ENCODE measurements at places on chromosomes 5 and 9. TPM values are rescaled to one million over a fixed set of nuclear protein-coding genes. Genes with fewer than 3 reads are reported as not detected.
A peak's percentile ranks its signal among the peaks of the same experiment; 100 is the strongest.

- no peak for DNase-seq
- no peak overlapping the region for H3K27ac ChIP-seq
- no peaks in the 10 kb centered on the region for H3K36me3 ChIP-seq
- no peak overlapping the region for H3K4me3 ChIP-seq
- no peaks in the 10 kb centered on the region for H3K4me1 ChIP-seq
- no peaks in the 10 kb centered on the region for H3K27me3 ChIP-seq
Measured at GRCh38 chr9:82271106-82271561, 282.6 kb downstream of the SPATA31D1 start.

- no peak overlapping the region for H3K27ac ChIP-seq
- no peak overlapping the region for H3K4me3 ChIP-seq
- peaks cover 8% of the 10 kb centered on the region for H3K36me3 ChIP-seq
- peaks cover 11% of the 10 kb centered on the region for H3K27me3 ChIP-seq
Measured at GRCh38 chr5:97549496-97549895, 366.4 kb upstream of the RIOK2 start.

ORM1 gene
- total RNA-seq: not detected

GRCh38 chr9:114518599-114519022 lies 13.3 kb upstream of the WHRN start:
- DNase-seq: no peak
- no peak overlapping the region for H3K4me3 ChIP-seq
- H3K36me3 ChIP-seq: no peaks in the 10 kb centered on the region
- no peaks in the 10 kb centered on the region for H3K4me1 ChIP-seq
- peaks cover 4% of the 10 kb centered on the region for H3K27me3 ChIP-seq

DNA sequence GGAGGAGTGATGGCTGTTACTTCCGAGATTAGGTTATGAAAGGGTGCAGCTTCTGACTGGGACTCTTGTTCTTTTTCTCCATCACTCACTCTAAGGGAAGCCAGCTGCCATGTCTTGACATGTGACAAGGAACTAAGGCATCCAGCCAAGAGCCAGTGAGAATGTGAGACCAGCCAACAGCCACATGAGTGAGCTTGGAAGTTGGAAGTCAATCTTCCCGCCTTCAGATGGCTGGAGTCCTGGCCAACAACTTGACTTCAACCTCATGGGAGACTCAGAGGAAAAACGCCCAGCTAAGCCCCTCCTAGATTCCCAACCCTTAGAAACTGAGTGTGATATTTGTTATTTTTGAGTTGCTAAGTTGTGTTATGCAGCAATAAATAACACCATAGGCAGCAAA lies 201.1 kb downstream of the SNX18 start:
- DNase-seq: no peak
- no peaks in the 10 kb centered on the region for H3K27me3 ChIP-seq
- peaks cover 2% of the 10 kb centered on the region for H3K4me1 ChIP-seq

DNA sequence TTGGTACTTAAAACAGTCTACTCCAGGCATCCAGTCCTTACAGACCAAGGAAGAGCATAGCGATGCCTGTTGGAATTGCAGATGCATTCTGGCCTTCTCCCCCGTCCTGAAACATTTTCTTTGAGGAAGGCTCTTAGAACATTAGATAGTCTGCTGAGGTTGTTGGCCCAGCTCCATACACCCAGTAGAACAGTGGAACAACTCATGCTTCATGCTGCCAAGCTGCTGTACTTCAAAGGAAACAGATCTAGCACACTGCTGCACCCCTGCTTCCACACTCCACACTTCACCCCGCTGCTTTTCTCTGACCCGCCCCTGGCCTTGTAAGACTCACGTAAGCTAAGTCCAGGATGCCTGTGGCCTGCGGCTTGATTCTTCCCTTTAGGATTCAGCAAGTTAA lies 33.4 kb upstream of the NCS1 start:
- peaks cover 58% of the 10 kb centered on the region for H3K4me1 ChIP-seq
- peaks cover 38% of the 10 kb centered on the region for H3K36me3 ChIP-seq
- H3K4me3 ChIP-seq: no peak overlapping the region
- H3K27me3 ChIP-seq: peaks cover 5% of the 10 kb centered on the region

CDKN2B gene
- not detected for total RNA-seq

DNA sequence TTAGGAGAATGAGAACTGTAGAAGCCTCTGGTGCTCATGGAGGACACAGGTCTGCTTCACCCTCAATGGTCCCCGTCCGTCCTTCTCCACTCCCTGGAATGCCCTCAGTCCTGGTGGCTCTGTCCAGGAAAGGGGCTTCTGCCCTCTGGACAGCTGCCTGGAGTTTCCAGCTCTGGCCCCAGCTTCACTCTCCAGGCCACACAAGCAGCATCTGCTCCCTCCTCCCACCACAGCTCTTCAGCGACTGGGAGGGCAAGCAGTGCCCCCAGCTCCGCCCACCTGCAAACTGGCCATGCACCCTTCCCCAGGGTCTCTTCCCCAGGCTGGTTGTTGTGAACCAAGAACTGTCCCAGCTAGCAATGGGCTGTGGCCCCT lies 4.7 kb downstream of the SARDH start:
- no peak overlapping the region for H3K4me3 ChIP-seq
- peaks cover 1% of the 10 kb centered on the region for H3K4me1 ChIP-seq
- H3K36me3 ChIP-seq: no peaks in the 10 kb centered on the region

PALM2AKAP2 gene
- total RNA-seq: not detected

GRCh38 chr5:74542482-74542881 lies 98.0 kb downstream of the ENC1 start:
- H3K27ac ChIP-seq: no peak overlapping the region
- no peak for DNase-seq
- H3K4me3 ChIP-seq: no peak overlapping the region
- H3K27me3 ChIP-seq: peaks cover 19% of the 10 kb centered on the region

DNA sequence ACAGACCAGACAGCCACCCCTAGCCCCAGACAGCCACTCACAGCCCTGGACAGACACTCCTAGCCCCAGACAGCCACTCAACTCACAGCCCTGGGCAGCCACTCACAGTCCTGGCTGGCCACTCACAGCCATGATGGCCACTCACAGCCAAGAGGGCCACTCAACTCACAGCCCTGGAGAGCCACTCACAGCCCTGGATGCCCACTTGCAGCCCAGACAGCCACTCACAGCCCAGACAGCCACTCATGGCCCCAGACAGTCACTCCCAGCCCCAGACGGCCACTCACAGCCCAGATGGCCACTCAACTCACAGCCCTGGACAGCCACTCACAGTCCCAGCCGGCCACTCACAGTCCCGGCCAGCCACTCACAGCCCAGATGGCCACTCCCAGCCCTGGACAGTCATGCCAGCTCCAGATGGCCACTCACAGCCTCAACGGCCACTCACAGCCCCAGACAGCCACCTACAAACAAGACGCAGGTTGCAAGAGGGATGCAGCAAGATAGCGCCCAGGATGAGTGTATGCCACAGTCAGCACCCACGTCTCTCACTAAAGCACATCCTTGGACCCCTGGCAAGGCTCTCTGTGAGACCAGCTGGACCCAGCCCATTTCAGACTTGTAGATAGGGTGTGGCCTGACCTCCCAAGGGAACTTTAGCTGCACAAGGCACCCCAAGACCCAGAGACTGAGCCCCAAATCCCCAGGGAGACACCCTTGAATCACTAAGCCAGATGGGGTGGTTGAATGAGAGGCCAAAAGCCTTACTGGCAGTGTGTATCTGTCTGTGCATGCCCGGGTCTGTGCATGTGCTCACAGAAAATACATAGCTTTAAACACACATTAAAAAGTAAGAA lies 22.4 kb downstream of the ZDHHC11B start:
- DNase-seq: no peak
- H3K4me3 ChIP-seq: no peak overlapping the region
- peaks cover 7% of the 10 kb centered on the region for H3K4me1 ChIP-seq

DNA sequence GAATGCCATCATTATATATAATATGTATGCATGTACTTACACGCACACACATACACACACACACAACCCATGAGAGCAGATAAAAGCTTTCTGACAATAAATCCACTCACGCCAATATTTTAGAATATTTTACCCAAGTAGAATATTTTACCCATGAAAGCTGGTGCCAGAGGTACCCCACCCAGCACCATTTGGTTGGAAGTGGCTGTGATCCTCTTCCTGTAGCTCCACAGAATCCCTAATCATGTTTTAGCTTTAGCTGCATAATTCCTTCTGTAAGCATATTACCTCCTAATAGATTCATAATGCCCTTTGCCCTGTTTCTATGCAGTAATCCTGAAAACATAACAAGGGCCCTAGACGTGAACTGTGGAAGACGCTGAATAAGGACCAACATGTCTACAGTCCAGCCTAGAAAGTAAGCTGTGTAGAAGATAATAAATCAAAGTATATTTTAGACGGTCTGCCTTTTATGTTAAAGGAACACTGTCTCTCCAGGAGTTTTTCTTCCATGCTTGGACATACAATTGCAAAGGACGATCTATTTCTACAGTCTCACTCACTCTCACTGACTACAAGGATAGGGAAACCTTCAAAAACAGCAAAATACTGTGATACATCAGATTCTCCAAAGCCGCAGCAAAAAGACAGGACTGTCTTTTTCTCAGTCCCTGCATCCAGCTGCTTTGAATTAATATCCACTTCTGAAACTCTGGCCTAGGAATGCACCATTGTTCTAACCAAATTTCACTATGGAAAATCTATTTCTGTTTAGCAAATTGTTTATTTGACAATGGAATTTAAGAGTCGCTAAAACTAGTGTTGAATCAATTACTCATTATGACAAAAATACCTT lies 98.2 kb downstream of the USP20 start:
- no peak for DNase-seq
- no peaks in the 10 kb centered on the region for H3K27me3 ChIP-seq
- H3K4me3 ChIP-seq: peak overlapping the region; percentile 37
- peaks cover 54% of the 10 kb centered on the region for H3K4me1 ChIP-seq
- peaks cover 47% of the 10 kb centered on the region for H3K36me3 ChIP-seq
- peak overlapping the region; percentile 94 for H3K27ac ChIP-seq
